ENCODE measurements at places on chromosomes 4 and X.

- no peak for DNase-seq
Observed at GRCh38 chr4:35347276-35347675, 897.0 kb downstream of the ARAP2 start.

GRCh38 chr4:128527351-128527750, 239.7 kb upstream of the PGRMC2 start:
- DNase-seq: no peak

DNA sequence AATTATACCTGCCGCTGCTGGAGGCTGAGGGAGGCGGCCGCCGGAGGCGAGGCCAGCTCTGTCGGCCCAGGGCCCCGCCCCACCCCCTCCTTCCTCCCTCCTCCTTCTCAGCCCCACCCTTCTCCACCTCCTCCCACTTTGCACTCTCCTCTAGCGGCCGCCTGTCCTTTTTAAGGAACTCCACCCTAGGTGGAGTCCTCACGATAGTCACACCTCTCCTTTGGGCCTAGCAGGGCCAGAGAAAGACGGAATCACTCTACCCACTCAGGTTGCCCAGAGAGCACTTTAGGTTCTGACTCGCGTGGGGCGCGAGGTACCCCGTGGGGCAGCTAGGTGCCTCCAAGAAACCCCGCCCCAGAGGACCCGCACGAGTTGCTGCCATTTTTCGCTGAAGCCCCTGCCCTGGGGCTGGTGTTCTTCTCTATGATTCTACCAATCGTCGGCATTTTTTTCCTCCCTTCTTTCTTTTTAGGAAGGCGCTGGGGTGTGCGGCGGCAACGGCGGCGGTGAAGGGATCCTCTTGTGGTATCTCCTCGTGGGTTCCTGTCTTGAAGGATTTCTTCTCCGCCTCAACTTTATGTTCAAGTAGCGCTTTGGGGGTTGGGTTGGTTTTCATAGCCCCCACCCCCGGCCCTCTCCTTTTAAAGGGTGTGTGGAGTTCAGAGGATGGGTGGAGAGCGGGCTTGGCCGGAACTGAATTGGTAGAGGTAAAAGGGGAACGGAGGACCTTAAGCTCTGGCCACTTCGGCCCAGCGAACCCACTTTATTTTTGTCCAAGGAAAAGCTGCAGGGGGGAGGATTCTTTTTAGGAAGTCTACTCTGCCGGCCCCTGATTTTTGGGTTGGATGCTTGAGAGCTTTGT, at the start of gene KLF8:
TSS of gene KLF8 (plus strand) at position 136 of the 862 bp plus-strand sequence. CDS start 979 bp downstream, outside the sequence.
- DNase-seq: peak; percentile 50

GRCh38 chr4:139266583-139267257, 13.3 kb downstream of the MGARP start:
- DNase-seq: peak; percentile 96

Measured in activated CD8-positive, alpha-beta T cell treated with anti-CD3 and anti-CD28 coated beads for 36 hours (primary cell).